Activated naive CD4-positive, alpha-beta T cell treated with anti-CD3 and anti-CD28 coated beads for 36 hours (primary cell): ENCODE measurements at places on chromosomes 2 and 18. TPM values are rescaled to one million over a fixed set of nuclear protein-coding genes. Genes with fewer than 3 reads are reported as not detected.
A peak's percentile ranks its signal among the peaks of the same experiment; 100 is the strongest.

DNA sequence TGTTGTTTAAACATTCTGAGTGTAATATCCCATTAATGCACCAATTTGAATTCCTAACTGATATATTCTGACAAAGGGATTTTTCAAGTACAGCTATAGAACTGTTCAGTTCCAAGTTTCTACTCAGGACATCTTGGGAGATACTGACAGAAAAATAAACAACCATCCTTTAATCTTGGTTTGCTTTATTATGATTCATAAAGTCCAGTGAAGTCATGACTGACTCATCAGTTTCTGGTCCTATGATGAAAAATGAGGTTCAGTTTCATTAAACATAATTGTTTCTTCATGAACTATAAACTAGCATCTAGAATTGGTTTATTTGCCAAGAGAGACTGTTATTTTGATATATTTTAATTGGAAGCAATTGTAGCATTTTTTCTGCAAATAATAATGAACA is 896.2 kb downstream of the CCDC85A start:
- DNase-seq = no peak

- no peak for DNase-seq
Measured at GRCh38 chr2:3665886-3666612, 8.0 kb downstream of the ALLC start.

- no peak for DNase-seq
Measured at GRCh38 chr2:241376808-241377207, 20.7 kb downstream of the FARP2 start.

DNA sequence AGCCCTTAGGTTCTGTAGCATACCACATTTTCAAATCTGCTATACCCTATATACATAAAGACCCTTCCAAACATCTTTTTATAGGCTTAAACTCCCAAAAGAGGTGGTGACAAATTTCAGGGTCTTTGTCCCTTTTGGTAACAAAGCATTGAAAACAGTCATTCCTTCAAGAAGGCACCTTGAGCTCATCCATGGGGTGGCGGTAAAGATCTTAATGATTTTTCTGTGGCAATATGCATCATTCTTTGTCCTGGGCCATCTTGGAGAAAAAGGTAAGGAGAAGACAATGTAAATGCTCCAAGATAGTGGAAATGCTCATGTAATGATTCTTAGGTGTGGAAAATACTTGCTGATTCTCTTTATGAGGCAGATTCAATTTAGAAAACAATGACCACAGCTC is 890.5 kb downstream of the CNTNAP5 start:
- no peak for DNase-seq

GRCh38 chr2:28451793-28452533 is 43.9 kb upstream of the PLB1 start:
- no peak for DNase-seq

DNA sequence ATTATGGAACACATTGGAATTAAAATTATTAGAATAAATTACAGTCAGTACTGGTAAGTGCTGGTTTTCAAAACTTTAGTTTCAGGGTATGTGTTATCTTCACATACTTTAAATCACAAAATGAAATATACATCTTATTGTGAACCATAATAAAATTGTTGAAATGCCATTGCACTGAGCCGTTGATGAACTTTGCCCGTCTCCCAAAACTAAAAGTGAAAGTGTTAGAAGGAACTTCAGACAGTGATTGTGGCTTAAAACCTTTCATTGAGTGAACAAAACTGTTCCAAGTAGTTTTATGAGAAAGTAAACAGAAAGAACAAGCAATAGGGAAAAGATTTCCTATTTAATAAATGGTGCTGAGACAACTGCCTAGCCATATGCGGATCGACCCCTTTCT is 811.6 kb downstream of the PLCL1 start:
- DNase-seq = no peak

DNA sequence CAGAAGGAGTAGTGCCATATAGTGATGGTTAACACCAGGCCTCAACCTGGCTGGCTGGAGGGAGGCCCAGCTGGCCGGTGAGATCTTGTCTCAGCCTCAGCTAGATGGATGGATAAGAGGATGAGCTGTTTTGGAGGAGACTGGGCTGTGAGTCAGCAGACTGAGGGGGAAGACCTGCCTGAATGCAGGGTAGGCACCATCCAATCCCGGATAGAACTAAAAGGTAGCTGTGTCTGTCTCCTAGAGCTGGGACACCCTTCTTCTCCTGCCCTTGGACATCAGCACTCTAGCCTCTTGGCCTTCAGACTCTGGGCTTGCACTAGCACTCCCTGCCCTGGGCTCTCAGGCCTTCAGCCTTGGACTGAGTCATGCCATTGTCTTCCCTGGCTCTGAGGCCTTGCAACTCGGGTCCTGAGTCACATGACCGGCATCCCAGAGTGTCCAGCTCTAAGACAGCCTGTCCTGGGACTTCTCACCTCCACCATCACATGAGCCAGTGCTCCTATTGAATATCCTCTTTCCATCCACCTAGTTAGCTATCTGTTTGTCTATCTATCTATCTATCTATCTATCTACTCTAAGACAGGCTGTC is 131.3 kb downstream of the TPO start:
- no peak for DNase-seq

DNA sequence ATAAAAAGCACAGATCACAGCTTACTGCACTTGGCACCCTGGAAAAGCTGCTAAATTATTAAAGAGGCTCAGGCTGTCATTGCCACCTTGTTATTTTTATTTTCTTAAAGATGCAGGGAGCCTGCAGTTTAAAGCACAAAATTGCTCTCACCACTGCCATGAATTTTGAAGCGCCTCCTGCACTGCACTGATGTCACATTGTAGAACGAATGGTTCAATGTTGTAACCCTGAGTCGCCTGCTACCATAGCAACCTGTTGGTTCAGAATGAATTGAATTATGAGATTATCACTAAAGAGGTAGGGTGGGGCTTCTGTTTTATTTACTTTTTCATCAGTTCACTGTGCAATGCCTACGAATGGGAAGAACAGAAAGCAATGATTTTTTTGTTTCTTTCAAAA is 16.5 kb downstream of the SCG2 start:
- DNase-seq = no peak

DNA sequence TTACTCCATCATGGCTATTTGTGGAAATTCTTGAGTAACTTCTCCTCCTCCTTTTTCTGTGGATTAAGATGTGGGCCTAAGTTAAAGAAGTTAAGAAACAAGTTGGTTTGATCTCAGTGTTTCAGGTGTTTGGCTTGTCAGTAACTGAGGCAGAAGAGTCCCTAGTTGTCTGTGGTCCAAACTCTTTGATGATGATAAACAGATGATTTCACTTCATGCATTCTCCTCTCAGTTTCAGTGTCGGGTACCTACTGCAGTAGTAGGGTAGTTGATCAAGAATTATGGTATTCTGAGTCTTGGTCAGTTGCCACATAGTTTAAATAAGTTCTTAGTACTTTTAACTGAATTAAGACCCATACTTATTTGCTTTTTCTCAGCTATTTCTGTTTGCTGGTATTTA is 85.6 kb downstream of the NCOA1 start:
- DNase-seq = no peak

- no peak for DNase-seq
Measured at GRCh38 chr2:126784621-126785020, 114.1 kb upstream of the TEX51 start.

DNA sequence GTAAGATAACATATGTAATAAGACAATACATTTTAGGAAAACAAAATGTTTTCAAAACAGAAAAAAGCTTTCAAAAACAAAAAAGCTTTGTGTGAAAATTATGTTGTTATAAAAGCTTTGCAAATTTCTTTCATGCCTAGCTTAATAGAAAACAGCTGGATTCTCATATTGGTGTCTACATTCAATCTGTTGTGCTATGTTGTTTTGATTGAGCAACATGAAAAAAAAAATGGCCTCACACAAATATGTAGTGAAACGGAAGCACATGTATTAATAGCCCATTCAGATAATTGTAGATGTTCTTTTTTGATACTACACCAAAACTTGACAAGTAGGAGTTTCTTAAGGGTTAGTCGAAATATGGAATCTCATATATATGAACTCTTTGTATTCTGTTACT is 197.5 kb downstream of the ZEB2 start:
- no peak for DNase-seq

DNA sequence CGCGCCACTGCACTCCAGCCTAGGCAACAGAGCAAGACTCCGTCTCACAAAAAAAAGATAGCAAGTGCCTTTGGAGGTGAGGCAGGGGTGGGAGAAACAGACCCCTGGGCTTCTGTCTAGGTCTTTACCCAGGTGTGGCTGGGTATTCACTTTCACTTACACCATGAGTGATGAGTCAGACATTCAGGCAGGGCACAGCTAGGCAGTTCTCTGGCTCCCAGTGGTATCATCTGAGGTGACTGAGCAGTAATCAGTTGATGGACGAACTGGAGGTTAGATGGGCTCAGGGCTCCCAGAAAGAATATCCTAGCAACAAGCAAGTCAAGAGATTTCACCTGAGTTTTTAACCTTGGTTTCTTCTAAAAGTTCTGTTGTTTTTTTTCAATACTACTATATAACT is 107.0 kb upstream of the RAB6C start:
- DNase-seq = no peak

- no peak for DNase-seq
Measured at GRCh38 chr2:20103530-20103929, 52.1 kb upstream of the LAPTM4A start.

DNA sequence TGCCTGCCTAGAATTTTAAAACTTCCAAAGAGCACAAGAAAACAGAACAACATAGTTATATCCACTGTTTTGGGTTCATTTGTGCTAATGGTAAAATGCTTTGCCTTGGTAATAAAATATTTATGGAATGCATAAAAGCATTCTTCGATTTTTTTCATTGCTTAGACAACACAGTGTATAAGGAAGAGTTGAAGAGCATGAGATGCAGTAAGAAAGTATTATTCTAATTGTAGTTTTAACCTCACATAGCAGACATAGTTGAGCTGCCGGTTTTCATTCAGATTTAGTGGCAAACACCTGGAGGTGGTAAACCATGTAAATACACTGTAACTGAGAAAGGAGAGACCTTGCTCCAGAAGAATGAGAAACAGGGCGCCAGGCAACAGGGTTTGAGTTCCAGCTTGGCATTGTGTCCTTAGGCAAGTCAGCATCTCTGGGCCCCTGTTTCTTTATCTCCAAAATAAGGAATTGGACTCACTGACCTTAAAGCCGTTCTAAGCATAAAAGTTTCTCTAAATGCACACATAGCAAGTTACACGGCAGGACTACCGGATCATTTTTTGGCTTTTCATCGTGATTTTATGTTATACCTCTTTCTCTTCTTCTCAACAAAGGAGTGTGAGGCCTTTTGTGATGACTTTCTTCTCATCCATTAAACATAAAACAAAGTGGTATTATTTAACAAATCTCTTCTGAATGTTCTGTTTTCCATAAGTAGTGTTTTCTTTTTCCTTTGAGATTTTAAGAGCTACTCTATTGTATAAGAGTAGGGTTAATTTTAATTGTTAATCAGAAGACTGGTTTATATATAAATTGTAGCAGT is 7.9 kb downstream of the UGP2 start:
- no peak for DNase-seq

GRCh38 chr2:171411791-171412483 is 21.9 kb downstream of the METTL8 start:
- no peak for DNase-seq

GRCh38 chr2:3242747-3243369 is 134.8 kb downstream of the EIPR1 start:
- DNase-seq = peak; percentile 72

UPP2 gene
- not detected for total RNA-seq

AMER3 gene
- total RNA-seq = not detected

EIF2B4 gene
- total RNA-seq = 24.4 TPM

GAL3ST2 gene
- not detected for total RNA-seq

DUSP2 gene
- 463 TPM for total RNA-seq

CTAGE1 gene
- total RNA-seq = not detected

ZNF407 gene
- total RNA-seq = 9.8 TPM

SLC9A4 gene
- total RNA-seq = 0.10 TPM
